Epithelial cell of proximal tubule (primary cell): ENCODE measurements at places on chromosomes 11 and 22. TPM values are rescaled to one million over a fixed set of nuclear protein-coding genes. Genes with fewer than 3 reads are reported as not detected.

- no peak for DNase-seq
These were observed 17.8 kb upstream of the BRSK2 start for GRCh38 chr11:1371836-1372465.

GRCh38 chr11:68120273-68121066 lies 718 bp downstream of the CHKA start:
- DNase-seq: no peak

- peak; percentile 27 for DNase-seq
These were observed 25.7 kb upstream of the HMGXB4 start for GRCh38 chr22:35231585-35232084.

DNA sequence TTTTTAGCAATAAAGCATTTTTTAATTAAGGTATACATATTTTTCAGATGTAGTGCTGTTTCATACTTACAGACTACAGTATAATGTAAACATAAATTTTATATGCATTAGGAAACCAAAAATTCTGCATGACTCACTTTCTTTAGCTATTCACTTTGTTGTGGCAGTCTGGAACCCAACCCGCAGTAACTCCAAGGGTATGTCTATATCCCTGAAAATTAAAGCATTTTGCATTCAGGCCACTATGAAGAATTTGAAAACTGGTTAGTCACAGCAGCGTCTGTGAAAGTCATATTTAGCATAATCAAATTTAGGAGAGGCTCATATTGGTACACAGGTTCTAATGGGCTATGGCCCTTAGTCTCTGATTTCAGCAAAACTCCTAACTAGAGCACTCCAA lies 46.8 kb downstream of the BBOX1 start:
- DNase-seq: no peak

DNA sequence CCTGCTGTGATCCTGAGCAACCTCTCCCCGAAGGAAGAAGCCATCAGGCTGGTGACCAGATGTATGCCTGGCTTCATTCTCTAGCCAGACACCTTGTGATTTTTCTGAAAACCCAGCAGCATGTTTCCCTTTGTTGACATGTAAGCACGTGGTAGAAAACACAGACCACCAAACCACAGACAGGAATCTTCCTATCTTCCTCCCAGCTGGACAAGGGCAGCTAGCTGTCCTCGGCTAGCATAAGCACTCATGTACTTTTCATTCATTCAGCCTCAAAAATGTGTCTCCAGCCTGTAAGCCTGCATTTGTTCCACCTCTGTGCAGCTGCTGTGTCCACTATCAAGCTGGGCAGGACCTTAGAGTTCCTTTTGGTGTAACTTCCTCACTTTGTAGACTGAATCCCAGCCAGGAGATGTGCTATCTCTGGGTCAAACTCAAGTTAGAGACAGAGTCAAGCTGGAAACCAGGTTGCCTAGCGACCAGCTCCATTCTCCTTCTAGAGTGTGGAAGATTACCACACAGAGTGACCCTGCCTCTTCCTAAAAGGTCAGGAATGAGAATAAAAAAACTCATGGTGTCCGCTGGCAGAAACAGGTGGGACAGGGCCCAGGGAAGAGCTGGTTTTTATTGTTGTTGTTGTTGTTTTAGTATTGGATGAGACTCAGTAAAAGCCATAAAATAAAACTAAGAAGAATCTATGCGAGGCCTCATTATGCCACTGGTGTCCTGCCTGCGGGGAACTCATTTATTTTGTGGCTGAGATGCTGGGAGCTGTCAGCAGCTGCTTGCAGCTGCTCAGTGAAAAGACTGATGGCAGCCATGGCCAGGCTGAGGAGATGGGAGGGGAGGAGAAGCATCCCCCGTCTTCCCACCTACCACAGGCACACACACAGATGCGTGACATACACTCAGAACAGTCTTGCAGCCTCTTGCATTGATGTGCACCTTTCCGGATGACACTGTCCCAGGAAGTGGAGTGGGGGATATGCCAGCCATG lies 7.4 kb upstream of the CLMP start:
- DNase-seq: no peak

GRCh38 chr22:44338177-44338810 lies 25.5 kb upstream of the SHISAL1 start:
- DNase-seq: no peak

- no peak for DNase-seq
These were observed 14.0 kb upstream of the PRODH start for GRCh38 chr22:18950141-18950540.

- no peak for DNase-seq
These were observed 29.7 kb upstream of the NELL1 start for GRCh38 chr11:20639688-20640087.

DNA sequence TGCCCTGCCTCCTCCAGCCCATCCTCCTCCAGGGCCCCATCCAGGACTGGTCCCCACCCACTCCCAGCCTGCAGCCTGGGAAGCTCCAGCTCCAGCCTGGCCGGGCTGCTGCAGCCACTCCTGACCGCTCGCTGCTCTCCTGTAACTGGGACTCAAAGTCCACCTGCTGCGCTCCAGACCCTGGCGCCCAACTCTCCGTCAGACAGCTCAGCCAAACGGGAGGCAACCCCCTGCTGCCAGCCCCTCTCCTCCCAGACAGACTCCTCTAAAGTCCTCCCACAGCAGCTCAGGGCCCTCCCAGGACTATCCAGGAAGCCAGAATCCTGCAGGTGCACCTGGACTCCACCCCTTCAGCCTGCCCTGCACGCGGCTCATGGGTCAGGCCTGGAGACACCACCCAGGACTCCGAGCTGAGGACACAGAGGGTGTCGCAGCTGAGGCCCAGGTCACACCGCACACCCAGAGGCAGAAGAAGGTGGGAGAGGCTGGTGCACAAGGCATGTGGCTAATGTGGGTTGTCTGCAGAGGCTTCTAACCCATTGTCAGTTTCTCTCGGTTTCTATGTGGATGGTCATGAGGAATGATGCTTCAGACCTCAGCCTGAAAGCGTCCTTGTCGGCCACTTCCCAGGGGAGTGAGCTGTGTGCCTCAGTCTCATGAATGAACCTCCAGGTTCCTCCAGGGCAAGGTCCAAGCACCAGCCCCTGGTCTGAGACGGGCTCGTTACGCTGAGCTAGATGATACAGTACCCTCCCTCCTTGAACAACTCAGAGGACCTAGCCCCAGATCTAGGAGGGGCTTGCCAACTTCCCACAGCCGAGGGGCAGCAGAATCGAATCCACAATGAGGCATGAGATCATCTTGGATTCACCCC lies 1514.8 kb downstream of the TBC1D22A start:
- no peak for DNase-seq

GRCh38 chr11:34449013-34449412 lies 10.3 kb downstream of the CAT start:
- no peak for DNase-seq

- DNase-seq: no peak
These were observed 10.5 kb downstream of the SCGB2A2 start for GRCh38 chr11:62280452-62280851.

DNA sequence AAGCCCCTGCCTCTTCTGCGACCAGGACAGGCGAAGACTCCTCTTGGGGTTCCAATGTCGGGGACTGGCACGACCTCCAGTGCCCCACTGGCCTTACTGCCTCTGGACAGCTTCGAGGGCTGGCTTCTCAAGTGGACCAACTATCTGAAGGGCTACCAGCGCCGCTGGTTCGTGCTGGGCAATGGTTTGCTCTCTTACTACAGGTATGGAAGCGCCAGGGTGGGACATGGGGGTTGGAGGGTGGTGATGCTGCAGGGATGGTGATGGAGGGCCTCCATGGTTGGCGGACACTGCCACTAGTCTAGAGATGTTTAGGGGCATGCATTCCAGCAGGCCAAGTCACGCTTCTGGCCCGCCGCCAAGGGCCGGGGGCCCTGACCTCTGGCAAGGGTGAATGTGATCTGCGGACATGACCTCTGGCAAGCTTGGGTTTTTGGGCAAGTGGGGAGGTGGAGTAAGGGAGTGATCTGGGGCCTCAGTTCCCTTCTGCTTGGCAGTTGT lies 727 bp downstream of the OSBP2 start:
- DNase-seq: no peak

- no peak for DNase-seq
These were observed 84.1 kb downstream of the C11orf87 start for GRCh38 chr11:109506115-109506514.

- DNase-seq: no peak
These were observed 29.0 kb upstream of the DNAJB7 start for GRCh38 chr22:40890881-40891280.

DNA sequence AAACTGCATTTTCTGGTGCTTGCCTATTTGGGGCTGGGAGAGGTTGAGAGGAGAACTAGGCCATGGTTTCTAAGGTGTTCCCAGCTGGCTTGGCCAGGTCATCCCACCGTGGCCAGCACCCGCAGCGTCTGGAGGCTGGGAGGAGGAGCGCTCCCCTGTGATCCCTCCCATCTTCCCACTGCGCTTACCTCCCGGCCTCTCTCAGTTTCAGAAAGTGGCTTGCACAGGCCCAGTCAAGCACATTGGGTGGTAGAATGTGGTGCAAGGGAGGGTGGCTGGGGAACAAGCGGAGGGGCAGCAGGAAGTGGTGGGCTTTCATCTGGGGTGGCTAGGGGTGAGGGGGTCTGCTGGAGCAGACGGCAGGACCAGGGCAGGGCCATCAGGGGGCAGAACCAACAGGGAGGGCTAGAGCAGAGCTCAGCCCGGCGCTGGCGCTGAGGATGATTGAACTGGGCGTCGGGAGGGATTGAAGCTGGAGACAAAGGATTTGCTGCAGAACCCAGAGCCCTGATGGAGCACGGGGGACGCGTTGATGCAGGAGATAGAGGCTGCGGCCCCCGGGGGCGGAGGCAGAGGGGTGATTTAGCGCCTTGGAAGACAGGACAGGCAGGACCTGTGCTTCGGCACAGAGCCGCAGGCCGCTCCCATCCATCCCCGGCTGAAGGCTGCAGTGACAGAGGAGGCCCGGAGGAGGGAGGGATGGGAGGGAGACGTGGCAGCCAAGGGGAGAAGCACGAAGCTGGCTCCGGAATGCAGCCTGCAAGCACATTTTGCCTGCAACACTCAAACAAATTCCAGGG lies 76.0 kb downstream of the TRIM29 start:
- no peak for DNase-seq

GRCh38 chr11:44943696-44944095 lies 7.0 kb downstream of the TP53I11 start:
- DNase-seq: no peak

- no peak for DNase-seq
These were observed 39.2 kb upstream of the RAPSN start for GRCh38 chr11:47488111-47488510.

DNA sequence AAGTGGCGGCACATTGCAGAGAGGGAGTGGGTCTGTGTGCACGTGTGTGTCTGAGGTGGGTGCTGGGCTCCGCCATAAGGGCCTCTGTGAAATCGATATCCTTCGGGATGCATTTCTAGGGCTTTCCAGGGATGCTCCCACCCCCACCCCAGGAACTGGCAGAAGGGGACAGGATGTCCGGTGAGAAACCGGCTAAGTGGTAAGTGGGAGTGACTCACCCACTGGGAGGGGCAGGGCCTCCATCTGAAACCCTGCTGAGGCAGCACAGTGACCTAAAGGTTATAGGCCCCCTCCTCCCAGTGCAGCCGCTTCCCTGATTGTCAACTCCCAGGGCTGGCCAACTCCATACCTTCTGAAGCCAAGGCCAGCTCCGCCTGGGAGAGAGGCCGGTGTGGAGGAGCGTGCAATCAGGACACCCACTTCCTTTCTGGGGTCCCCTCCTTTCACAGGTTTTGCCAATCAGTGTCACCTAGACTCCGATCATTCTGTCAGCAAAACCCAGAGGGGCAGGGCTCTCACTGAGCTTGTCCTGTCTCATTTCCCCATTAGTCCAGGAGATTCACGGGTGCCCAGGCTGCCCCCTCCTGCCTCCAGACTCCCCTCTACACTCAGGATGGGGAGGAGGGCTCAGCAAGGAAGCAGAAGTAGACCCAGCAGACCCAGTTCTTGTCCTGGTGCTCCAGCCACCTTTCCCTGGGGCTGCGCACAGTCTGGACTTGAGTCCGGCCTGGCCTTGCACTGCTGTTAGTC lies 44.5 kb downstream of the NECTIN1 start:
- DNase-seq: no peak

Gene MMP12
- total RNA-seq: not detected in 2 replicates

Gene SLC25A18
- total RNA-seq: not detected in 2 replicates

Gene USP2
- total RNA-seq: 0.63 and 1.1 TPM in 2 replicates

Gene SCGB1C1
- total RNA-seq: not detected in 2 replicates

Gene LRRC74B
- not detected in 2 replicates for total RNA-seq

Gene IL18
- total RNA-seq: 31.3 and 48.5 TPM in 2 replicates

Gene CLDN5
- 0.29 and 1.2 TPM in 2 replicates for total RNA-seq
